ENCODE measurements at places on chromosomes 6 and 20.

- no peaks in the 10 kb centered on the region for H3K4me1 ChIP-seq
- no peak for DNase-seq
- no peak overlapping the region for H3K27ac ChIP-seq
- H3K36me3 ChIP-seq, result no peaks in the 10 kb centered on the region
Observed at GRCh38 chr20:62210496-62210855, 9.6 kb downstream of the HRH3 start.

DNA sequence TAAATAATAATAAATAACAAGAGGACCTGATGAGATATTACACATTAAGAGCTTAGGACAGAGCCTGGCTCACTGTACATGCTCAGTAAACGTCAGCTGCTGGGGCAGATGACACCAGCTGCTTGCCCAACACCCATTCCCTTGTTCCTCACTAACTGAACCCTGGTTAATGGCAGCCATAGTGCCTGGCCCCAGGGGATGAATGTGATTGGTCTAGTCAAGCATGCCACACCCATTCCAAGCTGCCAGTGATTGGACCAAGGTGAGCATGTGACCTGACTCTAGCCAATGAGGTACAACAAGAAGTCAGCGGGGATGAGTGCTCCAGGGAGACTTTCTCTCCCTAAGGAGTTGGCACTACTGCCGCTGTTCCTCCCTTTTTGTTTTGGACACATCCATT is 85.1 kb upstream of the PTPN1 start:
- no peaks in the 10 kb centered on the region for H3K36me3 ChIP-seq
- no peak overlapping the region for H3K4me3 ChIP-seq
- H3K27ac ChIP-seq, result no peak overlapping the region
- no peak for DNase-seq

DNA sequence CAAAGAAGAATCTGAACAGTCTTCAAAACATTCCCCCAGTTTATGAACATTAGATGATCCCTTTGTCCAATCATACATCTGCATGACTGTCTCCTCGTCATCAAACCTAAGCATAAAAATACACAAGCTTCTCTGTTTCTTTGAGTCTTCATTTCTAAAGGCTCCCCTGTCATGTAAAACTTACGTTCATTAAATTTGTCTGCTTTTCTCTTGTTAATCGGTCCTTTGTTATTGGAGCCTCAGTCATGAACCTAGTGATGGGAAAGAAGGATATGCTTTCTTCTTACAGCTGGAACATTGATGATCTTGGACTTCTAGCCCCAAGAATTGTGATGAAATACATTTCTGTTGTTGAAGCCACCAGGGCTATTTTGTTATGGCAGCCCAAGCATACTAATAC is 18.0 kb upstream of the RIPOR2 start:
- H3K36me3 ChIP-seq, result no peaks in the 10 kb centered on the region
- no peak for DNase-seq
- H3K27ac ChIP-seq, result no peak overlapping the region
- no peaks in the 10 kb centered on the region for H3K4me1 ChIP-seq

DNA sequence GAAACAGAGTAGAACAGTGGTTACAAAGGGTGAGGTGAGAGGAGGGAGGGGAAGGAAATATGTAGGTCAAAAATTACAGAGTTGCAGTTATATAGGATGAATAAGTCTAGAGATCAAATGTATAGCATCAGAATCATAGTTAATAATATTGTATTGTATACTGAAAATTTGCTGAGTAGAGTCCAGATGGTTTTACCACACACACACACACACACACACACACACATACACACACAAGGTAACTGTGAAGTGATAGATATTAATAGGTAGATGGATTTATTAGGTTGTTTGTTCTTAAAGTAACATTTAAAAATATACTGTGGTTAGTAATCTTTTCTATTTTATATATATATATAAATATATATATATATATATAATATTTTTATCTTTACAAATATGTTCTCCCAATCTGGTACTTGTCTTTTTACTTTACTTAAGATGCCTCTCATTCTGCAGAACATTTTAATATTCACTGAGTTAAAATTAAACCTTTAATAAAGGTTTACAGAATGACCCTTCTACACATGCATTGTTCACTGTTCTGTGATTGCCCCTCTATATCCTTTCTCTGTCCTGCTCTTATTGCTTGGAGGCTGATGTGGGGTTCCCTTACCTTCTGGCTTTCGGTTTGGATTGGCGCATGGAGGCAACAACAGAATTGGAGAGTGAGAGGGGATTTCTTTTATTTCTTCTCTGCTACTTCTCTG is 408 bp downstream of the PTCHD4 start:
- DNase-seq, result no peak
- H3K4me3 ChIP-seq, result no peak overlapping the region

DNA sequence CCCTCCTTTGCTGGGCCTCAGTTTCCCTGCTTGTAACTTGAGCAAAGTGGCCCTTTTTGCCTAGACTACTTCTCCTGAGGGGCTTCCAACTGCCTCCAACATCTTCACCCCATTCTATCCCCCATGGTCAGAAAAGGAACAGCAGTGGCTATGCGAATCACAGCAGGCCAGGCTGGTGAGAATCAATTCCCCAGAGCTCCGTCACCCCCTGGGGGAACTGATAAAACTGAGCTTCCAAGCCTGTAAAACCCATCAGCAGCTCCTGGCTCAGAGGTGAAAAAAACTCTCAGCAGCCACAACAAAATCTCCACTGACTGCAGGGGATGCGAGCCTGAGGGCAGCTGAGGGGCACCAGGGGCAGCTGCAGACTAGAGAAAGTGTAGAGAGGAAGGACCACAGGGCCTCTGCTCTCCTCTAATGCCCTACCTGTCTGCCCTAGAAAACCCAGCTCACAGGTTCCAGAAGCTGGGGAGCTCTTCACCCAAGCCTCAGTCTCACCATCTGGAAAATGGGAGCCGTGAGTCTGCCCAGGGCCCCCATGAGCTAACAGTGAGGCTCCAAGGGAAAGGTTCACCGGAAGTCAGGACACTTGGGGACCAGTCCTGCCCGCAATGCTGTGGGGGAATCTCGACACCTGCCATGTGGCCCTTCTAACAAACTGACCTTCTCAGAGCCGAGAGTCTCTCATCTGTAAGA is 120.6 kb downstream of the GRM4 start:
- H3K4me1 ChIP-seq, result no peaks in the 10 kb centered on the region
- no peaks in the 10 kb centered on the region for H3K27me3 ChIP-seq
- no peak for DNase-seq
- no peak overlapping the region for H3K27ac ChIP-seq
- no peak overlapping the region for H3K4me3 ChIP-seq
- no peaks in the 10 kb centered on the region for H3K36me3 ChIP-seq

DNA sequence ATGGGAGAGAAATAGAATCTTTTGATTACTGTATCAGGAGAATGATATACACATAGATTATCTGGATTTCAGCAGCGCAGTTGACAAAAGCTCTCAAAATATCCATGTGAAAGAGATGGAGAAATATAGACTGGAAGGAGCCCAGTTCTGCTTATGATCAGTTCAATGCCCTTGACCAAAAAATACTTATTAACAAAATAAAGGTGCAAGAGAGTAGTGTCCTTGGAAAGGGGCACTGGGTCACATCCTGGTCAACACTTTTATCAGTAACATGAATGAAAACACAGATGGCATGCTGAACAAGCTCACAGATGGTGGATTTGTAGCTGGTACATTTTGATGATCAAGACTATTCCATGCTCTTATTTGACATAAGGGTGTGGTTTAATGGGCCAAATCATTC is 63.9 kb upstream of the PLEKHG1 start:
- no peak for DNase-seq
- H3K27ac ChIP-seq, result no peak overlapping the region
- no peak overlapping the region for H3K4me3 ChIP-seq
- H3K27me3 ChIP-seq, result no peaks in the 10 kb centered on the region

DNA sequence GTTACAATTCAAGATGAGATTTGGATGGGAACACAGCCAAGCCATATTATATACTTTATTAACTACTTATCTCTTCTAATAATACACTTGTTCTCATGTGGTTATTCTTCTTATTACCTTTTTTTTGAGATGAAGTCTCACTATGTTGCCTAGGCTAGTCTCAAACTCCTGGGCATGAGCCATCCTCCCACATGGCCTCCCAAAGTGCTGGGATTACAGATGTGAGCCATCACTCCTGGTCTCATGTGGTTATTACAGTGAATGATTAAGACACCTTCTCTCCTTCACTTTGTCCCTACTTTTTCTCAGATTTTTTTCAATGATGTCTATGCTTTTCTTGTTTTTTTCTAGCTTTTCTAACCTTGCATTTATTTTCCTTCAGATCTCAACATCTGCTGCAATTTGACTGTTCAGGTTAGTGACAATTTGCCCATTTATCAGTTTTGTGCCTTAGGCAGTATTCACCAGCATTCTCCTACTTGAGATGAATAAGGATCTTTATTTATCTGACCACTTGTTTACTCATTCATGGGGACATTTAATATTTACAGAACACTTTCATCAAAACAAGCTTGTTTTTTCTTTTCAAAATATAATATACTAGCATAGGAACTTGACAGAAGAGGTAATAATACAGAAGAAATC is 105.7 kb downstream of the SLC16A10 start:
- no peak overlapping the region for H3K27ac ChIP-seq
- H3K4me3 ChIP-seq, result no peak overlapping the region
- no peak for DNase-seq
- H3K4me1 ChIP-seq, result no peaks in the 10 kb centered on the region
- H3K36me3 ChIP-seq, result no peaks in the 10 kb centered on the region
- no peaks in the 10 kb centered on the region for H3K27me3 ChIP-seq

GRCh38 chr20:50325215-50325614 is 134.6 kb downstream of the CEBPB start:
- H3K4me3 ChIP-seq, result no peak overlapping the region
- no peak overlapping the region for H3K27ac ChIP-seq
- no peak for DNase-seq
- peaks cover 20% of the 10 kb centered on the region for H3K4me1 ChIP-seq
- no peaks in the 10 kb centered on the region for H3K27me3 ChIP-seq

- no peaks in the 10 kb centered on the region for H3K36me3 ChIP-seq
- H3K27ac ChIP-seq, result no peak overlapping the region
- peaks cover 17% of the 10 kb centered on the region for H3K4me1 ChIP-seq
- H3K4me3 ChIP-seq, result no peak overlapping the region
Observed at GRCh38 chr6:130362128-130362527, 3.7 kb upstream of the TMEM200A start.

- H3K4me3 ChIP-seq, result no peak overlapping the region
- no peaks in the 10 kb centered on the region for H3K27me3 ChIP-seq
- no peaks in the 10 kb centered on the region for H3K4me1 ChIP-seq
- DNase-seq, result no peak
Observed at GRCh38 chr6:41986339-41986738, 44.7 kb upstream of the CCND3 start.

- H3K27me3 ChIP-seq, result no peaks in the 10 kb centered on the region
- H3K4me1 ChIP-seq, result no peaks in the 10 kb centered on the region
- no peaks in the 10 kb centered on the region for H3K36me3 ChIP-seq
- no peak overlapping the region for H3K27ac ChIP-seq
- no peak for DNase-seq
Observed at GRCh38 chr20:63042448-63043071, 35.8 kb upstream of the BHLHE23 start.

DNA sequence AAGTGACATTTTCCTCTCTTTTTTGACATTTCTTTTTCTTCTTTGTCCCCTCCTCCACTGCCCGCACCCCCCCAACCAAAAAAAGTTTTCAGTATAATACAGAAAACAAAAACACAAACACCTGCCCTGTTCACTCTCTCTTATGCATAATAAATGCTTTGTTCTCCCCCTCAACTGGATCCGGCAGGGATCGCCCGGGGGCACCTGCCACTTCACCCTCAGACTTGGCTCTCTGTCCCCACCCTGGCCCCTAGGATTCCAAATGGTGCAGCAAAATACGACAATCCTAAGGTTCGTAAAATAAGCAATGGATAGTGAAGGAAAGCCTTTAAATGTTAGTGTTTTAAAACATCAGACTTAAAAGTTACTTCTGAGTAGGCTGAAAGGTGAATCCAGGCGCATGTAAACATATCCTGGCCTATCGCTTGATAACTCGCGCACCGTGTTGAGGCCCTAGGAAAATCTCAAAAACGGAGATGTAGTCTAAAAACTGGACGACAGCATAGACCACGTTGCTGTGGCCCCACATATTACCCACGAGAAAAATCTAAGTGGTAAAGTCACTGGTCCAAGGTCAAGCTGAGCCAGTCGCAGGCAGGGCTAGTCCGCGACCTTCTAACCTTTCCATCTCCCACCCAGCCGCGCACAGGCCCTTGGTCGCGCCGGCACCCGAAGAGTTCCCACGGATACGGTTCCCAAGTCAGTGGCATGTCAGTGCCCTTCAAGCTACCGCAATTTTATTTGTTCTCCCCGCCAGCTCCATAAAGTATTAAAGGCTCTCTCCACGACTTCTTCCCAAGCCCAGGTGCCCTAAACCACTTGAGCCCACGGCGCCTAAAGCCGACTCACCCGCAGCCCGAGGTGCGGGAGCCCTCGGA is 130.8 kb downstream of the OGFRL1 start:
- no peaks in the 10 kb centered on the region for H3K27me3 ChIP-seq
- peaks cover 8% of the 10 kb centered on the region for H3K36me3 ChIP-seq
- no peak for DNase-seq
- H3K4me1 ChIP-seq, result peaks cover 14% of the 10 kb centered on the region

DNA sequence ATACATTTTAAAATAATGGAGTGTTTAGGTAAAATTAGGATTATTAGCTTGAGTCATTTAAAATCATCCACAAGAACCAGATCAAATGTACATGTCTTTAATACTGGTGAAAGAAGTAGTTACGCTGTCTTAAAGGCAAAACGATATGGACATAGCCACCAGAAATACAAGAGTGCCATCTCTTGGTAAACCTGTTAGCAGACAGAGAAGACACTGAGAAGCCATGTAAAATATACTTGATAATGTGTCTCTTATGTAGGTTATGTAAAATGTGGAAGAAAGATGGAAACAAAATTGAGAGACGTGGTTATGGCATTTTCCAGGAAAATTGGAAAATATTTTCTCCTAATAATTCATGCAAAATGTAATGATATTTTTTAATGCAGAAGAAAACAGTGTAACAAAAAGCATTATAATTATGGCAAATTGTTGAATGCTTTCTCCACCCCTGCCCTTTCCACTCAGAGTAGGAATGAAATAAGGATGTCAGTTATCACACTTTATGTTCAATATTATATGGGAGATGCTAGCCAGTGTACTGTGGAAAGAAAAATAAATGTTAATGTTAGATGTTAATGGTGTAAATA is 12.2 kb upstream of the SLC17A2 start:
- no peaks in the 10 kb centered on the region for H3K4me1 ChIP-seq
- H3K27me3 ChIP-seq, result no peaks in the 10 kb centered on the region
- no peak overlapping the region for H3K4me3 ChIP-seq
- no peak for DNase-seq
- no peaks in the 10 kb centered on the region for H3K36me3 ChIP-seq

GRCh38 chr20:40287683-40288082 is 401.4 kb downstream of the MAFB start:
- DNase-seq, result no peak
- no peaks in the 10 kb centered on the region for H3K27me3 ChIP-seq
- H3K4me1 ChIP-seq, result no peaks in the 10 kb centered on the region

- H3K4me3 ChIP-seq, result no peak overlapping the region
- no peaks in the 10 kb centered on the region for H3K27me3 ChIP-seq
- no peaks in the 10 kb centered on the region for H3K36me3 ChIP-seq
Observed at GRCh38 chr6:35061651-35062410, 79.3 kb downstream of the TCP11 start.
